ENCODE measurements at places on chromosomes 3 and 15.

- DNase-seq = no peak
Observed at GRCh38 chr3:52779011-52779836, 1.8 kb downstream of the ITIH1 start.

DNA sequence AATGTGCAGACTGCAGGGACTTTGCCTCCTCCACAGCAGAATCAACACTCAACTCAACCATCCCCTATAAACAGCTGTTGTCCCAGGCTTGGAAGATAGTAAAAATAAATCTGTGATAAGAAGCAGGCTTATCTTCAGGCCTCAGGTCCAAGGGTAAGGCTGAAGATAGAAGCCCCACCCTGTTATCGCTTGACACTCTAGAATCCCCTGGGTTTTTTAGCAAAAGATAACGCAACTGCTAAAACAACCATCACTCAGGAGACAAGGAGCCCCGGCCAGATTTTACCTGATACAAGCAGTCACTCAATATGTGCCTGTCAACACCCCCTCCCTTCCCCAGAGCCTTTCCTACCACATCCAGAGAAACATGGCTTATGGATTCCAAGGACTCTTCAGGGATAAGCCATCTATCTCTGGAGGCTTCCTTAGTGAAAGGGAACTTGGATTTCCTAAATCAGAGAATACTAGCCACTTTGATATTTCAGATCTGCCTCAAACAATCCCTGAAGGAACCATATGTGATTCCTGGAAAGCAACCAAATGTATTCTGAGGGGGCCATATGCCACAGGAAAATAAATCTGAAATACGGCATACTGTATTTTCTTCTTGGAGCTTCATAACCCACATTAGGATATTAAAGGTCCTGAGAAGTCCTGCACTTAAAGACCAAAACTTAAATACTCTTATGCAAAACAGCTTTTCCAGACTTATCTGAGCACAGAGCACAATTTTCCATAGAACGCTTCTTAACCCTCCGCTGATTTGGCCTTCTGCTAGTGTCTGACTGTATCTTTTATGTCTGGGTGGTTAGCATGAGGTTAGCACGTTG, 60.4 kb downstream of the LYZL4 start:
- no peak for DNase-seq

DNA sequence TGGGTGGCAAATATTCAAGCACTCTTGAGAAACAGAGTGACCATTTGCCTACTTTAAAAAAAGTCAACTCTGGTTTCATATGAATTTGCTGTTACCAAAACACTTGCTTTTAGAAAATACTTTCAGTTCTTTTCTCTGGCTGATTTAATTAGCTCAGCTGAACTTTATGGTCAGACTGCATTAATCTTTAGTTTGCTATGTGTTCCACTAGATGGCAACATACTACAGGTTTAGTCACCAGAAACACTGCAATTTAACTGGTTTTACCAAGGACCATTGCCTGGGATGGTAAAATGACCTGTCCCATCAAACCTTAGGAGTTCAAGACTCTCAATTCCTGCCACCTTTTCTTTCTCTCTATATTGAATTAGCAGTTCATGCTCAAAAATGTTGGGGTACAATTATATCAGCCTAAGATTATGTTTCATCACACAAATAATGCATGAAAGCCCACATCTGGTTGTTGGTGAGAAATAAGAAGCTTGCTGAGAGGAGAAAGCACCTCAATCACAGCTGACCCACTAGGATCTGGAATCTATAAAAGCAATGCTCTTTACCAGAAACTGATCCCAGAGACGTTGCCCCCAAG, 14.2 kb downstream of the EIF4E3 start:
- peak; percentile 68 for DNase-seq

DNA sequence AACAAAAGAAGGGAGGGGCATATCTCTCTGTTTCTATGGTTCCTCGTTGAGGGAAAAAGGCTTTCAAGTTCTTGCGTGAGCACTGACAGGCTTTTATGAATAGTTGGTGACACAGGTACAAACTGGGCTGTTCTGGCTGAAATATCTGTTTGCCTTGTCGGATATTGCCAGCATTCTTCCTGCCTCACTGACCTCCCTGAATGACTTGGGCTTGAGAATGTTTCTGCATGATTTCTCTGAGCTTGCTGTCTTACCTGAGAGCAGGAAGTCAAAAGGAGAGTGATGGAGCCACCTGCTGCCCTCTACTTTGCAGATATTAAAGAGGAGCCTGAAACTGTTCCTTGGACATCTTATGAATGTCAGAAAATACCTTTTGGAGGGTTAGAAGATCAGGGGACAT, 4.8 kb downstream of the GCNT3 start:
- DNase-seq = no peak

DNA sequence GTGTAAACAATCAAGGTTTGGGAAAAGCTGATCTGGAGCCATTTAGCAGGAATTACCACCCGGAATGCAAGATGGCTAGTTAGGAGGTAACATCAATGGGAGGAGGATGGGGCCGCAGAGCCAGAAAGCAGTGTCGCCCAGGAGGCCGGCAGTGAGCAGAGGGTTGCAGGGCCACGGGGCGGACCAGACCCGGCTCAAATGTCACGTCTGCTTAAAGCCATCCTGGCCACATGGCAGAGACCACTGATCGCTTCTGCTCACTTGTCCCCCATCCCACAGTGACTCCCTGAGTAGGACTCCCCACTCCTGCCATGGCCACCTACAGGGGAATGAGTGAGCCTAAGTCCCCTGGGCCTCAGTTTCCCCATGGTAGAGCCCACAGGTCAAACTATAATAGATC, 18.2 kb downstream of the MGLL start:
- no peak for DNase-seq

- no peak for DNase-seq
Observed at GRCh38 chr3:64814351-64814750, 126.6 kb upstream of the ADAMTS9 start.

GRCh38 chr3:155979746-155980145, 109.3 kb downstream of the GMPS start:
- DNase-seq = peak; percentile 44

DNA sequence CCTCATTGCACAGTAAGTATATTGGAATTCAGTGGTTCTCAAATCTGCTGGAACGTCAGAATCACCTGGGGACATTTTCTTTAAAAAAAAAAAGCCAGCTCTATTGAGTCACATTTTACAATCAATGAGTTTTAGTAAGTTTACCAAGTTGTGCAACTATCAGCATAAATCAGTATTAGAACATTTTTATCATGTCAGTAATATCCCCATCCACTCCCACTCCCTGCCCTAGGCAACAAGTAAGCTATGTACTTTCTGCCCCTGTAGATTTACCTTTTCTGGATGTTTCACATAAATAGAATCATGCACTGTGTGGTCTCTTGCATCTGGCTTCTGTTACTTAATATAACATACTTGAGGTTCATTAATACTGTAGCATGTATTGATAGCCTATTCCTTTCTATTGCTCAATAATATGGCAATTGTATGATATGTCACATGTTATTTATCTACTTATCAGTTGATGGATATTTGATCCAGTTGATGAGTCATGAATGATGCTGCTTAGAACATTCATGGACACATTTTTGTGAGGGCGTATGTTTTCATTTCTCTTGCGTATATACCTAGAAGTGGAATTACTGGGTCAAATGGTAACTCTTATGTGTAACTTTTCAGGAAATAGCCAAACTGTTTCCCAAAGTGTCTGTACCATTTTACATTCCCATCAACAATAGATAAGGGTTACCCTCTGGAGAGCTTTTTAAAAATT, 180.5 kb downstream of the THSD4 start:
- DNase-seq = peak; percentile 93

GRCh38 chr3:49900491-49901153, 3.1 kb downstream of the MST1R start:
- peak; percentile 52 for DNase-seq

- DNase-seq = no peak
Observed at GRCh38 chr15:83499476-83499875, 52.3 kb downstream of the SH3GL3 start.

GRCh38 chr3:56115698-56116097, 352.6 kb downstream of the ERC2 start:
- DNase-seq = no peak

GRCh38 chr15:98419173-98419780, 229.1 kb upstream of the IGF1R start:
- no peak for DNase-seq

DNA sequence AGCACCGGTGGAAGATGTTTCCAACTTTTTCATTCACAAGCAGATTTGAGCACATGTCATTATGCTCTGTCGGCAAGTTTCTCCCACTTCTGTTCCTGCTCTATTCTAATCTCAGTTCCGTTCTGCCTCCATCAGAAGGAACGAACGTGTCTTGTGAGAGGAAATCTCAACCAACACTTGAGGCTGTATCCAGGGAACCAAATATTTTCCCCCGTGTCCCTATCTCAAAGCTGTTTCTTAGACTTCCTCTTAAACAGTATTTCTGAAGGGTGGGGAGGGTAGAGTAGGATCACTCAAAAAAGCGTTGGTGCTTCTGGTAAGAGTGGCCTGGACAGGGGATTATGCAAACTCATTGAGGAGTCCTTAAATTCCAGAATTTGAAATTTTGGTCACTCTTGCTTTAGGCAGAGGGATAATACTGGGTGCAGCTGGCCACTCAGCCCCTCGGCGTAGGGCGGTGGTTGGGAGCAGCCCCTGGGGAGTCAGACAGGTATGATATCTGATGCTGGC, 54.9 kb downstream of the FRMD4B start:
- no peak for DNase-seq

DNA sequence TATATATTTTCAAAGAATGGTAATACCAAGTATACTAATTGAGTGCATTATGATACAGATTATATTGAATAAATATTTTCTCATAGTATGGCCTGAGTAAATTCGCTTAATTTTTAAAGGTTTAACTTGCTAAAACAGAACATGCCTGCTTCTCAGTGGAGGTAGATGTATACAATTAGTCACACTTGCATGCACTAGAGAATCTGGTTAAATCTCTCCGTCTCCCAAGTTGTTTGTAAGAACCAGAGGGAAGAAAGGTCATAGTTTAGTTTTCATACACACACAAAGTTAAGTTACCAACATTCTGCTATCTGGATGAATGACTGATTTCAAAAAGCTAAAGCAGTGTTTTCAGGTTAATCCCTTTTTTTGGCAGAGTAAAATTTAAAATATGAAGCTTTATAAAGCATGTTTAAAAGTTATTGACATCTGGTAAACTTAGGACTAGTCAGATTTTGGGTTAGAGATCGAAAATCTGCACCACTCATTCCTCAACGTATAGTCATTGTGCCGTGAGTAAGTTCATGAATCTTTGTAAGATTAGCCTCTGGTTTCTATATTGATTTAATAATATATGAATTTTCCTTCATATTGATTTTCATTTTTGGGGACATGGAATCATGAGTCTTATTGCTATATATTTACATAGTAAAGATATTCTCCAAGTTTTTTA, 117.6 kb upstream of the SAMMSON start:
- DNase-seq = no peak

GRCh38 chr15:63090472-63090871, 31.2 kb upstream of the LACTB start:
- DNase-seq = no peak

DNA sequence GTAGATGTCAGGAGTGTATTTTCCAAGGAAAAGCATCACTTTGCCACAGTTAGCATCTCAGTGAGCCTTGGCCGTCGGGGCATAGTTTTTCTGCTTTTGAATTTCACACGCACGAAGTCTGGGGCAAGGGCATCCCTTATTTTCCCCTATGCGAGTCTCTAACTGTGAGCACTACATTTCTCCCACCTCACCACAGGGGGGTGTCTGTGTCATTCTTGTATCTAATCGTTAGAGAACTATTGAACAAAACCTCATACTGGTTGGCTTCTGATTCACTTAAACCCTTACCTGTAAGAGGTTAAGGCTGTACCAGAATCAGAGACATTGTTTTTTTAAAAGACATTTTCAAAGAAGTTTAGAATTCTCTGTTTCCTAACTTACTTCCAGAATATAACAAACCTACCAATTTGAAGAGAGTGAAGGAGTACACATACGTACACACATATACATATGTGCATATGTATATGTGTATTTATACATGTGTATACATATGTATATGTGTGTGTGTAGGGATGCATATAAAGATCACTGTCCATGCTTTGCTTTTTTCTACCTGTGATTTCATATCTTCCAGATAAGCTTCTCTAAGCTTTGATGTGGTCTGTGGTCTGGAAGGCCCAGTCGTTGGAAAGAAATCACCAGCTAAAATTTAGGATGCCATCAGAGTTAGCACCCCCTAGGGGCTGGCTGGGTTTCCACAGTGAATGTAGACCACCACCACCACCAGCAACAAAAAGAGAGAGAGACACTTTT, 49.4 kb downstream of the MYZAP start:
- peak; percentile 53 for DNase-seq

GRCh38 chr3:144053121-144053520, 81.5 kb downstream of the DIPK2A start:
- DNase-seq = peak; percentile 90

GRCh38 chr3:7508821-7509220, 647.9 kb downstream of the GRM7 start:
- DNase-seq = no peak

DNA sequence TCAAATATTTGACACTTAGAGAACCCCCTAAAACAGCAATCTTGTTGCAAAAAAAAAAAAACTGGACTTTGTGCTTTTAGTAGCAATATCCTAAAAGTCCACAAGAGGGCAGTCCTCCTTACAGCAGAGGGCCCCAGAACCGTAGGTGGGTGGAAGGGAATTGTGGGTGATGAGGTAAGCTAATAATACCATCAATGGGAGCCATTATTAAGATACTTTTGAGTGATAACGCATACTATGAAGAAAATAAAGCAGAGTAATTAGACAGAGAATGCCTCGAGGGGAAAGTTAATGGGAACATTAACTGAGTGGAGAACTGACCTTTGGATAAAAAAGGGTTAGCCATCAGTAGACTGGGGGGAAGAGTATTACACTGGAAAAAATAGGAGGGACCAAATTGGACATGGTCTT, 229.9 kb downstream of the THRB start:
- peak; percentile 67 for DNase-seq

- no peak for DNase-seq
Observed at GRCh38 chr3:4581124-4581424, 87.9 kb downstream of the ITPR1 start.

DNA sequence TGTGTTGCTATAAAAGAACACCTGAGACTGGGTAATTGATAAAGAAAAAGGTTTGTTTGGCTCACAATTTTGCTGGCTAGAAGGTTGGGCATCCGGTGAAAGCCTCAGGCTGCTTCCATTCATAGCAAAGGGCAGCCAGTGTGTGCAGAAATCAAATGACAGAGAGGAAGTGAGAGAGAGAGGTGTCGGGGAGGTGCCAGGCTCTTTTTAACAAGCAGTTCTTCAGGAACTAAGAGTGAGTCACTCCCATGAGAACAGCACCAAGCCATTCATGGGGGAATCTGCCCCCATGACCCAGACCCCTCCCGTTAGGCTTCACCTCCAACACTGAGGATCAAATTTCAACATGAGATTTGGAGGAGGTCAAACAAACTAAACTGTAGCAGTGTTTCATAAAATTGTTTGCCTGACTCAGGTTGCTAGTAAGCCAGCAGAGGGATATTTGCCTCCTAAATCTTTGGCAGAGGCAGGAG, 4.5 kb upstream of the PARP15 start:
- DNase-seq = peak; percentile 63

Measured in ELR (cell line).